MCF 10A (cell line): ENCODE measurements at places on chromosomes 5 and 9. TPM values are rescaled to one million over a fixed set of nuclear protein-coding genes. Genes with fewer than 3 reads are reported as not detected.

Gene FRMD3
- total RNA-seq = 0.17 and 0.28 TPM in 2 replicates

Gene CDC25C
- 10.8 and 12.2 TPM in 2 replicates for total RNA-seq

Gene PPP3R2
- total RNA-seq = not detected in 2 replicates

Gene ZNF883
- total RNA-seq = 0.51 and 0.59 TPM in 2 replicates

Gene NHP2
- total RNA-seq = 322 and 327 TPM in 2 replicates

Gene ZFP2
- total RNA-seq = 0.49 and 0.54 TPM in 2 replicates

Gene ZBED3
- 9.8 and 14.8 TPM in 2 replicates for total RNA-seq

Gene POLR3G
- total RNA-seq = 13.2 and 13.6 TPM in 2 replicates

Gene OR1L8
- total RNA-seq = not detected in 2 replicates

Gene CDH18
- not detected in 2 replicates for total RNA-seq

Gene PCDHGA11
- 0.30 and 0.76 TPM in 2 replicates for total RNA-seq

Gene IL31RA
- 5.8 and 6.4 TPM in 2 replicates for total RNA-seq

Gene QRFP
- not detected in 2 replicates for total RNA-seq

Gene SH3GL2
- total RNA-seq = not detected in 2 replicates

Gene INSL4
- total RNA-seq = not detected in 2 replicates

Gene AMACR
- total RNA-seq = 6.6 and 7.9 TPM in 2 replicates

Gene MUSK
- not detected in 2 replicates for total RNA-seq

Gene C5orf58
- total RNA-seq = not detected in 2 replicates

Gene PDE6A
- total RNA-seq = 0.22 and 0.42 TPM in 2 replicates

Gene CDKN2A
- not detected in 2 replicates for total RNA-seq

Gene MCC
- 25.3 and 28.2 TPM in 2 replicates for total RNA-seq

Gene REEP2
- 0.77 and 0.81 TPM in 2 replicates for total RNA-seq

Gene G3BP1
- total RNA-seq = 279 and 282 TPM in 2 replicates

Gene KCNMB1
- total RNA-seq = not detected in 2 replicates

Gene KIF12
- not detected in 2 replicates for total RNA-seq

Gene PCDHB12
- 1.6 and 2.3 TPM in 2 replicates for total RNA-seq

Gene LSM11
- total RNA-seq = 3.4 and 4.5 TPM in 2 replicates

Gene PCDHGA8
- 0.28 and 0.56 TPM in 2 replicates for total RNA-seq

Gene LRRC26
- not detected in 2 replicates for total RNA-seq
